ENCODE measurements at places on chromosomes 3 and 15. TPM values are rescaled to one million over a fixed set of nuclear protein-coding genes. Genes with fewer than 3 reads are reported as not detected.

Gene TBC1D5
- total RNA-seq = 19.1 TPM

Gene MKRN2OS
- not detected for total RNA-seq

Gene LEKR1
- 0.63 TPM for total RNA-seq

Gene KLF15
- 0.73 TPM for total RNA-seq
